ENCODE measurements at places on chromosomes 2 and 18.

DNA sequence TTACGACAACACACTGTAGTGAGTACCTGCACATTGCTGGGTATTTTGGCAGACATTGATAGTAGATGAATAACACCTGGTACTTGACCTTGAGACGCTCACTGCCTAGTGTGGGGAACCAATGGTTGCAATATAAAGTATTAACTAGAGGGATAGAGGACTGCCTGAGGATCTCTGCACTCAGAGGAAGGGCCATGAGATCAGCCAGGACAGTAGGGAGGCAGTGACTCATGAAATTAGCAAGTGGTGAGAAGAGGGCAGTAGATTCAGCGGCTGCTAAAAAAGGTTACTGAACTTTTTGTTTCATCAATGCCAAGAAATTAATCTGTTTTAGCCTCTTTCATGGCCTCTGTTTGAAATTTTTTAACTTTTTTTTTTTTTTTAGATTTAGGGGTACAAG is 250.8 kb upstream of the TCF4 start:
- no peak for DNase-seq

DNA sequence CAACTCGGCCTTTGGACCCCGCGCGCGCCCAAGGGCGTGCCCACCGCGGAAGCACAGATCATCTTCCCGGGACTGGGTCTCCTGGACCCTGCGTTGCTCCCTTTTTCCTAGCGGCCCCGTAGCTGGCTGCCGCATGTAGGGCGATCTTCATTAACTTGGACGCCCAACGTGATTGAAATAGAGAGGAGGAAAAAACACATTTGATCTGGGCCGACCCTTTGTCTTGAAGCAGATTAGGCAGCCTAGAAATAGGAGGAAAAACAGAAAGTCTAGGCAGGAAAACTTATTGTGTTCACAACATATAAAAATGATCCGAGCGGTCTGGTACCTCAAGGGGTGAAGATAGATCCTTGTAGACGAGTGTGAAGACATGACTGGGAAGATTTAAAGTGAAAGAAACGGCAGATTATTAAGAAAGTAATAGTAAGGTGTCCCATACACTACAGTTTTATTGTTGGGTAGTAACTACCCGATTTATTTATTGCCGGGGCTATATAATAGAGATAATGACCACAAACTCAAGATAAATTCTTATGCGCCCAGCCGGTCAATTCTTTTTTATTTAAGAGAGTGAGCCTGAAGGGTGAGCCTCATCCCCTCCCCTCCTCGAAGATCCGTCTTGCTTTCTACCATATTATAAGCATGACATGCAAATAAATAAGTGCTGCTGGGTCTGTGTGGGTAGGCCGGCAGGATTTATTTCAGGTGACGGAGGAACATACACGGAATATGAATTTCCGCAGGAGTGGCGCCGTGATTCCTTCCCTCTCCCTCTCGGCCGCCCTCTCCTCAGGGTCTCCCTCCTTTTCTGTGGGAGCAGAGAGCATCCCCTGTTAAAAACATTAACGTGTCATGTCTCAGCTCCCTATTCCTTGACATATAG is 147.4 kb downstream of the MEIS1 start:
- no peak for DNase-seq

DNA sequence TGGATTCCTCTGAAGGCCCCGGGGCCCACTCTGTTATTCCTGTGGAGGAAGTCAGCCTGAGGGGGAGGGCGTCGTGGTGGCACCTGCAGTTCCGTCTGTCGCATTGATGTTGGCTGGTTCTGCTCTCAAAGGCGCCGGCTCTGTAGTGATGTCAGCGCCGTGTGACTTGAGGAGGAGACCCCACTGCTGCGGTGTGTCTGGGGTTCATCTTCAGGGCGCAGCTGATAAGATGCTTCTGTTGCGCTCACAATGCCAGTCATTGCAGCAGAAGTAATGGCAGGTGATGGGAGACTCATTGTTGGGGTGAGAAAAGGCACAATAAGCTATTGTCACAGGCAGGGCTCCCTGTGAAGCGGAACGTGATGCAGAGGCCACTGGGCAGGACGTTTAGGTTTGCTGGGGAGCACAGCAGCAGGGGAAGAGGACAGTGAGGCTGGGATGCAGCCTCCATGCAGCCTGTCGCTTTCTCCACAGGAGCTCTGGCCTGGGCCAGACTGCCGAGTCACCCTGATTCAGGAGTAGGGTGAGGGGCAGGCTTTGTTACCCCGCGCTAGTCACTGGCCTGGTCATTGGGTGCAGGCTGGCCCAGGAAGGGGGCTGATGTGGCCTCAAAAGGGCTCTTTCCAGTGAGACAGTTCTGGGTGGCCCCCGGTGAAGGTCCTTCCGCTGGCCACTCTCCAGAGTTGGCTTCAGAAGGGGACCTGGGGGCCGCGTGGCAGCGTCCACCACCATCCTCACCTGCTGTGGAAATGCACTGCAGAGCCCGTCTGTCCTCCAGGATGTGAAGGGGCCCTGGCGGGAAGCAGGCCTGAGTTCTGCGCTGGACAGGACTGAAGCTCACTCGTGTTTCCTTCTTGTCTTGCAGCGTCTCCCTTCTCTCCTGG is 42.9 kb downstream of the SH3BP4 start:
- DNase-seq: no peak

DNA sequence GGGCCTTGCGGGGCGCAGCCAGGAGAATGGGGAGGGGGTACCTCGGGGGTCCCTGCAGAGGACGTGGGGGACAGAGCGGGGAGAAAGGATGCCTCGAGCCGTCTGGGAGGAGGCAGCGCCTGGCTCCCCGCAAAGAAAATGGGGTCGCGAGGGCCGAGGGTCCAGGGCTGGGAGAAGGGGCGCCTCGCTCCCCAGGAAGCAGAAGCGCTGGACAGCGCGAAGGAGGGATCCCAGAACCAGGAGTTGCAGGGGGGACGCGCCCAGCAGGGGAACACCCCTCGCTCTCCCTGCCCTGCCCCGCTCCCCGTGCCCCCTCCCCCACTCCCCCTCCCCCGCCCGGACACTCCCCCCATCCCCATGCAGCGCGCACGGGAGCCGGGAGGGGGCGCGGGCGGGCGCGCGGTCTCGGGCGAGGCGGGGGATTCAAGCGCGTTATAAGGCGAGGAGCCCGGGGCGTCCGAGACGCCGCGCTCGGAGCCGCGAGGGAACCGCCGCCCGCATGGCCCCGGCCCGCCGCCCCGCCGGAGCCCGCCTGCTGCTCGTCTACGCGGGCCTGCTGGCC is at the start of gene ERFE:
TSS of gene ERFE (plus strand) at position 462 of the 562 bp plus-strand sequence. CDS start at position 500, 38 bp downstream.
- no peak for DNase-seq

- no peak for DNase-seq
Measured at GRCh38 chr2:164700390-164700789, 79.1 kb upstream of the GRB14 start.

GRCh38 chr2:5076599-5076998 is 615.6 kb upstream of the SOX11 start:
- DNase-seq: no peak

All from activated CD4-positive, alpha-beta T cell treated with anti-CD3 and anti-CD28 coated beads for 1 hour (primary cell).